Substantia nigra (tissue), 51 donors: ENCODE measurements at places on chromosomes 2 and 18.

GRCh38 chr18:36895606-36896005, 66.7 kb downstream of the KIAA1328 start:
- DNase-seq: no peak

- no peak for DNase-seq
Observed at GRCh38 chr2:237322564-237322963, 91.4 kb downstream of the COL6A3 start.

GRCh38 chr2:147041121-147041494, 803.7 kb upstream of the ACVR2A start:
- DNase-seq: no peak

DNA sequence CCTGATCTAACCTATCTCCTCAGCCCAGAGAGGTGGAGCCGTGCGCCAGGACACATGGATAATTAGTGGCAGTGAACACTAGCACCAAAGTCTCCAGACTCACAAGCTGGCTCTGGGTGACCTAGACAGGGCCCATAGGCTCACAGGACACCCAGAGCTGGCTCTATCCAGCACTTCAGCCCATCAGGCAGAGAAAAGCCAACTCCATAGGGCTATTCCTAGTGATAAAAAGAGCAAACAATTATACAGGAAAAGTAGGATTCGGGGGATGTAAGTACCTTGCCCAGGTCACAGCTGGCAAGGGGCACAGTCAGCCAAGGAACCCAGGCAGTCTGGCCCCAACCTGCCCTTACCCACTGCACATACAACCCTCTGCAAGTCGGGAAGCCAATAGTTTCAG, 178.6 kb downstream of the TNS1 start:
- no peak for DNase-seq

- DNase-seq: no peak
Observed at GRCh38 chr2:176432434-176432833, 163.2 kb downstream of the MTX2 start.

- DNase-seq: no peak
Observed at GRCh38 chr18:22233266-22233665, 63.9 kb downstream of the GATA6 start.

DNA sequence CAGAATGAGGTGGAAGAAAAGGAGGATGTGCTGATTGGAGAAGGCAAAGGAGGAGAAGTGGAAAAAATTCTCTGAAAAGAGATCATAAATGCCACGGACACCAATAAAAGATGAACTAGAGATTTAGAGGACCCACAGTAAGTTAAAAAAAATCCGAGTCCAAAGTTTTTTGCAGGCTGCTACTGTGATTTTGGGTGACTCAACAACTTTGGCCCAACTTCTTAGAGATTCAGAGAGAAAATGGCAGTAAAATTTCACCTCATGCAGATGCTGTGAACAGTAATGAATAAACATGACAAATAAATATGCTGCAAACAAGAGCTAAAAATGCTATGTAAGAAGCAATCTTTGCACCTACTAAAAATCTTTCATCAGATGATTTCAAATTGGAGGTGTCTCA, 176.9 kb upstream of the SESTD1 start:
- no peak for DNase-seq

DNA sequence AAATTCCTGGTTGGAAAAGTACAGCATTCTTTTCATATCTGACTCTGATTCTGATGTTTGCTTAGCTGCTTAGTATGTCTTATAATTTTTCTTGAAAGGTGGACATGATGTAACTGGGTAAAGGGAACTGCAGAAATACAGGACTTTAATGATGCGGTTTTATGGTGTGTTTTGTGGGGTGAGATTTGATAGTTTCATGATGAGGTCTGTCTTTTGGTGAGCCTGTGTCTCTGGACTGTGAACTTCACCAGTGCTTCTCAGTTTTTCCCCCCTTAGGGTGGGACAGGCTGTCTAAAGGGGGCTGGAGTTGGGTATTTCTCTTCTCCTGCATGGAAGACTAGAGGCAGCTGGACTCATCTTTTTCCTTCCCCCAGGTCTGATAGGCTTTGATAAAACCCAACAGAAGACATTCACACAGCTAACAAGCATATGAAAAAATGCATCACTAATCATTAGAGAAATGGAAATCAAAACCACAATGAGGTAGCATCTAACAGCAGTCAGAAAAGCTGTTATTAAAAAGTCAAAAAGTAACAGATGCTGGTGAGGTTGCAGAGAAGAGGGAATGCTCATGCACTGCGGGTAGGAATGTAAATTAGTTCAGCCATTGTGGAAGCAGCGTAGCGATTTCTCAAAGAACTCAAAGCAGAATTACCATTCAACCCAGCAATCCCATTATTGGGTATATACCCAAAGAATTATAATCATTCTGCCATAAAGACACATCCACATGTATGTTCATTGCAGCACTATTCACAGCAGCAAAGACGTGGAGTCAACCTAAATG, 77.6 kb downstream of the EPC2 start:
- no peak for DNase-seq

DNA sequence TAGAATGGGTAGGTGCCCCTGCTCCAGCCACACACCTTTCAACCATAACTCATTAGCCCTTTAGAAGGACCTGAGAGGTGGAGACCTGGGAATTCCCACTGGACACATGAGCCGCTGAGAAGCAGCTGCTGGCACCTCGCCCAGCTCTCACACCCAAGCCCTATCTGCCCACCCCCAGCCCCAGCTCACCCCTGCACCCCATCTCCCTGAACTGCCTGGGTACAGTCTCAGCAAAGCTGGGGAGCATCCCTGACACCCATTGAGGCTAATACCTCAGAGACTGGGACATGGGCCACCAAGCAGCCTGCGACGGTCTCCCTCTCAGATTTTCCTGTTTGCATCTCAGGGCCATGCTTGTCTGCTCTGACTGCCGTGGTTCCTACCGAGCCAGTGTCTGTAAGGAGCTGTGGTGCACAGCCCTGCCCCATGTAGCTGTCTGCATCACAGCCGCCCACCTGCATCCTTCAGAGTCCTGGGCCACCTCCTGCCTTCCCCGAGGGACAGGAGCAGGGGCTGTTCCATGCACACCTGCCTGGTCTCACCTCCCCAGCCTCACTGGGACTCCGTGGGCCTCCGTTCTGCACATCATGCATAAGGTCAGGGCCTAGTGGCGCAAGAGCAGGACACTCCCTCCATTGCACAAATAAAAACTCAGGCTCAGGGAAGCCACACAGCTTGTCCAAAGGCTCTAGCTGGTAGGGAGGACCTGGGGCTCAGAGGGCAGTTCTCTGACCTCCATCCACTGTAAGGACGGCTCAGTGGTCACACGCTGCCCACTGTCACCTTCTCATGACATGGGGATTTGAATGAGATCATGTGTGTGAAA, 90.0 kb downstream of the SEPTIN10 start:
- DNase-seq: no peak

GRCh38 chr2:217108575-217109027, 248.7 kb upstream of the TNP1 start:
- no peak for DNase-seq

GRCh38 chr2:15808944-15809343, 131.4 kb upstream of the MYCN start:
- no peak for DNase-seq

GRCh38 chr2:119062179-119062578, 96.4 kb downstream of the C1QL2 start:
- no peak for DNase-seq

DNA sequence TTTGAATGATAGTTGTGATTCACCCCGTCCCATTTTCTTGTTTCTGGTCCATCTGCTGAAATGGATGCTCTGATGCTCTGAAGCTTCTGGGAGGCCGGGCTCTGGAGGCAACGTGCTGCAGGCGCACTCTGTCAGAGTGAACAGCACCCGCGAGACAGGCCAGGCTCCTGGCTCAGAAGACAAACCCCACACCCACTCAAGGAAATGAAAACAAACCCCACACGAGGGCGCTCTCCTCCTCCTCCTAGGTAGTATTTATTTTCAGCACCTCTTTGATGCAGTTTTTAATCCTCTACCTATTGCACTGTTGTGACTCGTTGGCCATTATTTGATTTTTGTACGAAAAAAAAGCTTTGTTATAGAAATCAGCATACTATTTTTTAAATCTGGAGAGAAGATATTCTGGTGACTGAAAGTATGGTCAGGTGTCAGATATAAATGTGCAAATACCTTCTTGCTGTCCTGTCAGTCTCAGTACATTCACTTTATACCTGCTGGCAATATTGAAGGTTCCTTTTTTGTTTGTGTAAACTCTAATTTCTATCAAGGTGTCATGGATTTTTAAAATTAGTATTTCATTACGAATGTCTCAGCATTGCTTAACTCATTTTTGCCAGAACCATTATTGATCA, 10.3 kb upstream of the CHST10 start:
- peak; percentile 30 for DNase-seq

GRCh38 chr2:149152469-149152953, 114.0 kb downstream of the LYPD6B start:
- no peak for DNase-seq

GRCh38 chr18:449374-449773, 51.1 kb downstream of the COLEC12 start:
- DNase-seq: no peak

GRCh38 chr18:76436342-76436741, 58.7 kb downstream of the ZNF516 start:
- no peak for DNase-seq

DNA sequence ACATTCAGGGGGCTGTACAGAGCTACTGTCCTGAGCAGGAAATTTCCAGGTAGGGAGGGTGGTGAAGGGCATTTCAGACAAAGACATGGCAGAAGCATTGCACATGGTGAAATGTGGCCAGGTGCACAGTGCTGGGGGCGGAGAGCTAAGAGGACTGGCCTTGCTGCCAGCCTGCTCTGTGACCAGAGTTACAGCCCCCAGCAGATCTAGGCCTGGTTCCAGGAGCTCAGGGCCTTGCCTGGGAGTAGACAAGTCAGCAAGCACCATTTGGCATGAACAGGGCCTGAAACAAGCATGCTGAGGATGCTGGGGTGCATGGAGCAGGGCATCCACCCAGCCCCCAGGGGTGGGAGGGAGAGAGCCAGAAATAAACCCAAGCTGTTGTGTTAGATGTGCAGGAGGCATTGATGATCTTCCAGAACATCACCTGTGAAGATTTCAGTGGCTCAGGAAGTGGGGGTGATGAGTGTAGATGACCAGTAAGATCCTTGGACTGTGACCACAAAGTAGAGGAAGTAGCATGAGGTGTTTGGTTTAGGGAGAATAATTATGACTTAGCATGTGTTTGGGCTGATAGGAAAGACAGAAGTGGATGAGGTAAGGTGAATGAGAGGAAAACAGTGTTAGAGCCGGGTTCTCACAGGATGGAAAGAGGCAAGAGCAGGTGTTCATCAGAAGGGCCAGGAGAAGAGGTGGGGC, 61.1 kb downstream of the COA5 start:
- DNase-seq: no peak

GRCh38 chr2:48048476-48049171, 142.3 kb upstream of the FBXO11 start:
- no peak for DNase-seq

DNA sequence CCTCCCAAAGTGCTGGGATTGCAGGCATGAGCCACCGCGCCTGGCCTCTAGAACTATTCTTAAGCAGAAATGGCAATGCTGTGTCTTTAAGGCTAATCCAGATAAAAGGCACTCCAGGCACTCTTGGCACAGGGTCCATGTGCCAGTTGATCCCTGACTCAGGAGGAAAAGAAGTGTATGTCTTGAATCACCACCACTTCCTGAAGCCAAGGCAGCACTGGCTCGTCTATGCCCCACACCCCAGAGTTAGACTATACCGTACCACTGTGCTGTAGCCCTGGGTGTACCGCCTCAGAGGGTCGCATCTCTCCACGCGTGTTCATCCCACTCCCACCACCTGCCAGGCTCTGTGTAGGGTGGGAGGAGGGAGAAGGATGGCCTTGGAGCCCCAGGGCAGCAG, 9.0 kb downstream of the TNFRSF11A start:
- no peak for DNase-seq

DNA sequence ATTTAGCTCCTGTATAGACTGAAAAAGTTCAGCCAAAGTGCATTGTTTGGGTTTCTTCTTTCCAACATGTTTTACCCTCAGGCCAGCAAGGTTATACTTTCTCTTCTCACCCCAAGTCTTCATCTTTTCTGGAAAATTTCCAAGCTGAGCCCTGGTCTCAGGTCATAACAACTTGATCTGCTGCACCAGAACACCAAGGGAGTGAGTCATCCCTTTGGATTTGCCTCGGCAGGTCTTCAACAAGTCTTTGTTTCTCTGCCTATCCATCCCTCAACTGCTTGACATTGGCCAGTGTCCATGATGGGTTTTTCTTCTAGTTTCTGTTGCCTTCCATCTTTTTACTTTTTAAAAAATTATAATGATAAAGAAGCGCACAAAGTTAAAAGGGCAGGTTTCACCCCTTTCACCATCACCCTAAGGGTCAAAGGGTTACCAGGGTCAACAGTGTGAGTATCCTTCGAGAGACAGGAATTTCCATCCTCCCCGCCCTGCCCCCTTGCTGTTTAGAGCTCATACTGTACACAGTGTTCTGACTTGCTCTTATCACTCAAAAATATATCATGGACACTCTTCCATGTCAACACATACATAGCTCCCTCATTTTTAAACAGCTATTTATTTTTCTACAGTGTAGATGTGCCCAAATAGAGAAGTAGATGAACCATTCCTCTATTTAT, 5.7 kb upstream of the SPATS2L start:
- no peak for DNase-seq

GRCh38 chr18:8519102-8519501, 90.1 kb upstream of the RAB12 start:
- DNase-seq: no peak

DNA sequence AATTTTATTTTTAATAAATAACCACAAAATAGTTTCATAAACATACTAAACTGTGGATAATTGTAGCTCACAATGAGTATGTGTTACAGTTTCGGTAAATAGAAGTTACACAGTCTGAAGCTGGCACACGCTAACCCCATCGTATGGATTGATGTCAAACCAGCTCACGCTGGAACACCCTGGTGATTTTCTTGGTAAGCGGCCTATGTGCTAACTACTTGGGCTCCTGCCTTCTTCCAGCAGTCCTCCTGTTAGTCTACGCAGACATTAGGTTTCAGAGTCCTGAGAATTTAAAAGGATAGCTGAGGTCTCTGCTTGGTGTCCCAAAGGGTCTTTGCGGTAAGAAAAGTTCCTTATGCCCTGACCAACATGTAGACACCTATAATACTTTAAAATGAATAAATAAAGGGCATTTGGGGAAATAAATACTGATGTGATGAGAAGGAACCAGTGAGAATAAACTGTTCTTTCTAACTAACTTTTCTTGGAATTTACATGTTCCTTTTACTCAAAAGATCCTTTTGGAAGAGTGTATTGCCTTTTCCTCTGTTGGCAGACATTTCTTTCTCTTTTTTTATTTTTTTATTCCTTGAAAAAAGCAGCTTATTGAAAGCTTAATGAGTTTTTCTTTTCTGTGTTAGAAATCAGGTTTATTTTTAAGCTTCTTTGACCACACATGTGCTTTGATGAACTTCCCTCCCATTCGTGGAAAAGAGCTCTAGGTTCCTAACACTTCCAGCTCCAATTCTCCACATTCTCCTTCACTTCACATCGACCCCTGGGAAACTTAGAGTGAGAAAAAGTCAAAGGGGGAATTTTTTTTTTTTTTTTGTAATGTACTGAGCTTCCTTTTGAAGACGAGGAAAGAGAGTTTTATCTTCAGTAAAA, 322.2 kb downstream of the IRS1 start:
- DNase-seq: no peak

- no peak for DNase-seq
Observed at GRCh38 chr2:128628206-128628605, 309.5 kb upstream of the HS6ST1 start.
